ENCODE measurements at places on chromosomes 5 and 9.

DNA sequence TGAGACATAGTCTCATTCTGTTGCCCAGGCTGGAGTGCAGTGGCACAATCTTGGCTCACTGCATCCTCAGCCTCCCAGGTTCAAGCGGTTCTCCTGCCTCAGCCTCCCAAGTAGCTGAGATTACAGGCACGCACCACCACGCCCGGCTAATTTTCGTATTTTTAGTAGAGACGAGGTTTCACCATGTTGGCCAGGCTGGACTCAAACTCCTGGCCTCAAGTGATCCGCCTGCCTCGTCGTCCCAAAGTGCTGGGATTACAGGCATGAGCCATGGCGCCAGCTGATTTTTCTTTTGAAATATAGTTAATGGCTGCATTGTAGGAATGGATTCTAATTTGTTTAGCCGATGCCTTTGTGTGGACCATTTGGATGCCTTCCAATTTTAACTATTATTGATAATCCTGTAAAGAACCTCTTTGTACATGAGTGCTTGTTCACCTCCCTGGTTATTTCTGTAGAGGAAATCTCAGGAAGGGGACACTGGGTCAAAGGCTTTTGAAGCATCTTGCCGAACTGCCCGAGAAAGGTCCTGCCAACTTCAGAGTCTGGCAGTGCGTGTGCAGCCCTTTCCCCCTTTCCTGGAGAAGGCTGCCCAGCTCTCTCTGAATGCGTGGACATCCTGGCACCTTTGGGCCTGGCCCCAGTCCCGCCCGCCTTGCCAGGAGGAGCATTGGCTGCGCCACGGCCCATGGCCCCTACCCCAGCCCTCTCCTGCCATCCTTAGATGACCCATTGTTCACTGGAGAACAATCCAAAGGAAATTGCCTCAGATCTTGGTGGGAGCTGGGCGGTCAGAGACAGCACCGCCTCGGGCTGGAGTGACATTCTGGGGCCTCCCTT, 8.9 kb upstream of the NUP214 start:
- DNase-seq = no peak

- DNase-seq = no peak
These were observed 1041.0 kb downstream of the TLE1 start for GRCh38 chr9:80648336-80648735.

- DNase-seq = no peak
These were observed 209.8 kb downstream of the CWC27 start for GRCh38 chr5:64978546-64978945.

DNA sequence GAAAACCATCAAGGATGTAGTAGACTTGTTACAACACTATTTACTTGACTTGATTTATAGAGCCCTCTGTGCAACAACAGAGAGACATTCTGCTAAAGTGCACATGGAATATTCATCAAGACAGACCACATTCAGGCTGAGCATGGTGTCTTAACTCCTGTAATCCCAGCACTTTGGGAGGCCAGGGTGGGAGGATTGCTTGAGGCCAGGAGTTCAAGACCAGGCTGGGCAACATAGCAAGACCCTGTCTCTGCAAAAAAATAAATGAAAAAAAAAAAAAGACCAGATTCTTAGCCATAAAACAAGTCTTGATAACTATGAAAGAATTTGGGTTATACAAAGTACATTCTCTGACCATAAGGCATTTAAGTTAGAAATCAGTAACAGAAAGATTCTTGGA, 25.3 kb downstream of the DENND4C start:
- no peak for DNase-seq

DNA sequence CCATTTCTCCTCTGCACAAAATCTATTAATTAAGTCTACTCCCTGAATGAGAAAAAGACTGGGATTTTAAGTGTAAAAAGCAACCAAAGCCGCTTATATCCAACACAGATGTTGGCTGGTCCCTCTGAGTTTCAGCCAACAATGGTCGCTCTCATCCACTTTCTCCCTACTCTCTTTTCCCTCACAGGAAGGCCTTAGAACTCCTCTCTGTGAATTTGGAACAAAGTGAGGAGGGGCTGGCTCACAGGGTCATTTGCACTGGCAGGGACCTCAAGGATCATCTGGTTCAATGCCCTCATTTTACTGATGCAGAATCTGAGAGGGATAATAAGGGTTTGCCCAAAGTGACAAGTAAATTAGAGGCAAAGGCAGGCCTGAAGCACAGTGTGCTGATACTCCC, 64.0 kb downstream of the DPYSL3 start:
- DNase-seq = no peak

DNA sequence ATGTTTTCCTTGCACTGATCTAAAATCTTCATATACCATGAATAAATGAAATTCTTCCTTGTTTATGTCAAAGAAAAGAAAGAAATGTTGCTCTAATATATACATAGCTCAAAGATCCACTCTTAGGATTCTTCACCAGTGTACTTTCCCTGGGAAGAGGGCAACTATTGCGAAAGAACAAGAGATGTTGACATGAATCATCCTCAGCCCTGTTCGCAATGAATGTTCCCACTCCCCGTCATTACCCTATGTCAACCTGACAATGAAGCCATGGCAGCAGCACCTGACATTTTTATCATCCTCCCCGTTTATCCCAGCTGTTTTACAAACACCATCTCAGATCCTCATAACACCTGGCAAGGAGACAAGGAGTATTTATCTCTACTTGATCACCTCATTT, 409.1 kb upstream of the GRIA1 start:
- DNase-seq = no peak

DNA sequence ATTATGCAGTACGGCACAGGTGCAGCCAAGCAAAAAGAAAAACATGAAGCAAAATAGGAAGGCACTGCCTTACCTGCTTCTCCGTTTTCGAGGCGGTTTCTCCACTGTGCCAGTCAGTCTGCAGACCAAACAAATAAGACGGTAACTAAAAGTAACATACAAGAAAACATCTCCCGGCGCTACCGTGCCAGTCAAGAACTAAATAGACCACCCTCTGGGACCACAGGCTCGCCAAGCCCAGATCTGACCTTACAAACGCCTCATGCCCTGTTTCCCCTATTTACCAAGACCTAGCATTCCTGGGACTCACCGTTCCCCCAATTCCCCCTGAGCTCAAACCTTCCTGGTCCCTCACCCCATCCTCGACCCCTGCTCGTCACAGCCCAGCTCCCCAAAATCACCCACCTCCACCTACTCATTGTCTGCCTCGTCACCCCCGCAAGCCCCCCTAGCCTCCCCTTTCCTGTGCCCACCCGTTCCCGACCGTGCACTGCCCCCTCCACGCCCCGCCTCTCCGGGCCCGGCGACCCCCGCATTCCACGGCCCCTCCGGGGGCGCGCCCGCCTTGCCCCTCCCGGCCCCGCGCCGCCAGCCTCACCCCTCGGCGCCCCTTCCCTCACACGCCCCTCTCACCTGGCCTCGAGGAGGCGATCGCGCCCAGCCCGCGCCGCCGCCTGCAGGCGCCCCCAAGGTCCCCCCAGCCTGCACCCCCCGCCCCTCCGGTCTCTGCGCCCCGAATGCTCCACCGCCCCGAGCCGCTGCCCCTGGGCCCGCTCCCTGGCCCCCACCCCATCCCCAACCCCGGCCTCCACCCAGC, 560 bp downstream of the SCAI start:
- DNase-seq = peak; percentile 46

- no peak for DNase-seq
These were observed 192.6 kb downstream of the TLE4 start for GRCh38 chr9:79764374-79764773.

GRCh38 chr5:133511653-133512235, 100.6 kb downstream of the FSTL4 start:
- no peak for DNase-seq

- no peak for DNase-seq
These were observed 43.0 kb downstream of the PRRC2B start for GRCh38 chr9:131436865-131437271.

DNA sequence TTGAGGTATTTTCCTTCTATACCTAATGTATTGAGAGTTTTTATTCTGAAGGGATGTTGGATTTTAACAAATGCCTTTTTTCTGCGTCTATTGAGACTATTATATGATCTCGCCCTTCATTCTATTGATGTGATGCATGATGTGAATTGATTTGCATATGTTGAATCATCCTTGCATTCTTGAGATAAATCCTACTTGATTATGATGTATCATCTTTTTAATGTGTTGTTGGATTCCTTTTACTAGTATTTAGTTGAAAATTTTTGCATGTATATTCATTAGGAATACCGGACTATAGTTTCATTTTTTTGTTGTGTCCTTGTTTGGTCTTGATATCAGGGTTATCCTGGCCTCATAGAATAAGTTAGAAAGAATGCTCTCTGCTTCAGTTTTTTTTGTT, 169.7 kb downstream of the NPR3 start:
- DNase-seq = no peak

- DNase-seq = no peak
These were observed 273.1 kb downstream of the KIAA0825 start for GRCh38 chr5:94345257-94345656.

DNA sequence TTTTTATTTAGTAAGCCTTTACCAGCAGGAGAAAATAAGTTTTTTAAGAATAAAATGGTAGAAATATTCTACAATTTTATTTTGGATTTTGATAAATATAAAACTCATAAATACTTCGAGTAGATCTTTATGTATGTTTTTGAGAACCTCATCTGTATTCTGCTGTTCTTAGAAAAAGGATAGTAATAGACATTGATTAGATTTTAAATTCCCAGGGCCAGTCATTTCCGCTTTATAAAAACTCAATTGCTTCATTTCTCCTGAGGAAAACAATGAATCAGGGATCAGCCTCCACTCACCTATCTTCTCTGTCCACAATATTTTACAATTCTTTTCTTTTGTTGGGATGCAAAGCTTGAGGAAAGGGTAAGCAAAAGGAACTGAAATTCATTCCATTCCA, 1983.5 kb upstream of the C9orf72 start:
- no peak for DNase-seq

- DNase-seq = peak; percentile 76
These were observed 194.4 kb downstream of the IZUMO3 start for GRCh38 chr9:24351258-24351657.

DNA sequence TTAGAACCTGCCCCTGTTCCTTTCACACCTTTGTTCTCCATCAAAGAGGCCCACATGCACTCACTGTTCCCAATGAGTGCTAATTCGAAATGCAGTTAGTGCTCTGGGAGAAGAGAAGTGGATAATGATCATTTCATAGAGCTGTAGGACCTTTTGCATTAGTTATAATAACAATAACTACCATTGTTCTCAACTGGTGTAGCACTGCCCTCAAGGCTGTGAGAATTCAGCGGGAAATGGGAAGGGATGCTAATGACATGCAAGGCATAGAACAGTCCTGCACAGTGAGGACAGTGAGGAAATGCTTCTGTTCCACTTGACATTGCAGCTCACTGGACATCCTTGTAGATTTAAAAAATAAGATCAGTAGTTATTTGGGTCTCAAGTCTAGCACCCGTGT, 187.4 kb downstream of the FBXL7 start:
- no peak for DNase-seq

GRCh38 chr9:4238522-4238921, 61.3 kb downstream of the GLIS3 start:
- DNase-seq = no peak

- no peak for DNase-seq
These were observed 698 bp upstream of the CACNA1B start for GRCh38 chr9:137876781-137877386.

GRCh38 chr5:15286650-15287049, 213.3 kb upstream of the FBXL7 start:
- DNase-seq = no peak

DNA sequence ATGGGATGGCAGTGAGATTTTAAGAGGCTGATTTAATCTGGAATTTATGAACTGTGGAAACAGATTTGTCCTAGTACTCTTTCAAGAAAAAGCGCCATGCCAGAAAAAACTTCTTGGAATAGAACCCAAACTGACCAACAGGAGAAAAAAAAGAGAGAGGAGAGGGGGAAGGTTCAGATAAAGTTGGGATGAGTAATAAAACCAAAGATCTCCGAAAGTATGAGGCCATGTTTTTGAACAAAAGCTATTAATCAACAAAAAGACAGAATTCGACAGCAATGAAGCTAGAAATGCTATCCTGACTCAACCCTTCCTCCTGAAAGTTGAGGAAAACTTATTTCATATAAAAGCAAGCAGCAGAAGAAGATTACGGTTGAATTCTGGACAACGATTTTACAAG, 135.5 kb downstream of the CEMIP2 start:
- DNase-seq = no peak

DNA sequence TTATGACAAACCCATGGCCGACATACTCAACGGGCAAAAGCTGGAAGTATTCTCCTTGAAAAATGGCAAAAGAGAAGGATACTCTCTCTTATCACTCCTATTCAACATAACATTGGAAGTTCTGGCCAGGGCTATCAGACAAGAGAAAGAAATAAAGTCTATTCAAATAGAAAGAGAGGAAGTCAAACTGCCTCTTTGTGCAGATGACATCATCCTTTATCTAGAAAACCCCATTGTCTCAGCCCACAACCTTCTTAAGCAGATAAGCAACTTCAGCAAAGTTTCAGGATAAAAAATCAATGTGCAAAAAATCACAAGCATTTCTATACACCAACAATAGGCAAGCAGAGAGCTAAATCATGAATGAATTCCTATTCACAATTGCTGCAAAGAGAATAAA, 1799.9 kb upstream of the ACO1 start:
- no peak for DNase-seq

DNA sequence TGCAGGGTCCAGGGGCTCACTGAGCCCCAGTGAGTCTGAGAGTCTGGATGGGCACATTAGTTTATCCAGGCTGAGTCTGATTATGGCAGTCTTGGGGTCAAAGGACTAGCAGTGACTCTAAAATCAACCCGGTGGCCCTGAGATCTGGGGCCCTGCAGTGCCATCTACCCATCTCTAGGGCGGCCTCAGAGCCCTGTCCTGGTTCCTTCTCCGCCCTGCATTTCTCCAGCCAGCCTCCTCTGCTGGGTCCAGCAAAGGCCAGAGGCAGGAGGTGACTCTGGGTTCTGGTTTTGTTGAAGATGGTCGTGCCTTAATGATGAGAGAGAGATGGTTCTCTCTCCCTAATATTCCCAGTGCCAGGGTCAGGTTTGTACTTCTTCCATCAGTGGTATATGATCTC, 15.0 kb downstream of the DCANP1 start:
- no peak for DNase-seq

DNA sequence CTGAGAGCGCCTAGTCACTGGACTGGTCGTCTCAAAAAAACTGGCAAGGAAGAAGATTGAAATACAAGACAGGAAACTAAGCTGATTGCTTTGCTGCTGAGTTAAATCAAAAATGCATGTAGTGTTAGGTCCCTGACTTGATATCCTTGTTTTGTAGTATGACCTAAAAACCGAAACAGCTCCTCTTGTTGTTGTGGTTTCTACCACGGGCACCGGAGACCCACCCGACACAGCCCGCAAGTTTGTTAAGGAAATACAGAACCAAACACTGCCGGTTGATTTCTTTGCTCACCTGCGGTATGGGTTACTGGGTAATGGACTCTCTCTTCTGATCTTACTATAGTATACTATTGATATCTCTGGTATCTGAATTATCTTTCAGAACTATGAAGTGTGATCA, 4.3 kb downstream of the MTRR start:
- DNase-seq = peak; percentile 77

Data from MM.1S (cell line).